ENCODE measurements at places on chromosomes 13 and 19. TPM values are rescaled to one million over a fixed set of nuclear protein-coding genes. Genes with fewer than 3 reads are reported as not detected.

The AP2S1 gene
- total RNA-seq, result 87.3 TPM

The NLRP7 gene
- not detected for total RNA-seq

The TNFSF9 gene
- 0.38 TPM for total RNA-seq

The OR7D2 gene
- 0.16 TPM for total RNA-seq

The PRMT1 gene
- 112 TPM for total RNA-seq

The C1QTNF9B gene
- total RNA-seq, result 2.1 TPM

The C19orf18 gene
- total RNA-seq, result 2.1 TPM

The ZNF667 gene
- total RNA-seq, result 5.6 TPM

The LGALS14 gene
- total RNA-seq, result not detected

The SOHLH2 gene
- not detected for total RNA-seq

The SIGLECL1 gene
- not detected for total RNA-seq

The FUT1 gene
- total RNA-seq, result 1.8 TPM

The CCL25 gene
- total RNA-seq, result not detected

DNA sequence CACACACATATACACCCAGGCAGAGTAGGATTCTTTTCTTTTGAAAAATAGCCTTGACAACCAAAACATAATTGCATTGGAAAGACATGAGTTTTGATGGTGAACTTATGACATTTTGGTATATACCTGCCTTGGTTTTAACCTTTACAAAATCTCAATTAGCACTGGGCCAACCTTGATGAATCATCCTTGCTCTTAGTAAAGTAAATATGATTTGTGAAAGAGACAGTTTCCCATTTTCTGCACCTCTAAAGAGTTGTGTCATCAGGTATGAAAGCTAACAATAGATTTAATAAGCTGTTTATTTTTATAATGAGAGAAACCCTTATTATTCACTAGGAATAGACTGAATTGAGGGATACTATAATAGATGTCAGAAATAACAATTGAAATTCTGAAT, 15.7 kb upstream of the ENOX1 start:
- no peaks in the 10 kb centered on the region for H3K36me3 ChIP-seq
- H3K4me3 ChIP-seq, result no peak overlapping the region
- H3K27me3 ChIP-seq, result no peaks in the 10 kb centered on the region
- no peak overlapping the region for H3K27ac ChIP-seq

DNA sequence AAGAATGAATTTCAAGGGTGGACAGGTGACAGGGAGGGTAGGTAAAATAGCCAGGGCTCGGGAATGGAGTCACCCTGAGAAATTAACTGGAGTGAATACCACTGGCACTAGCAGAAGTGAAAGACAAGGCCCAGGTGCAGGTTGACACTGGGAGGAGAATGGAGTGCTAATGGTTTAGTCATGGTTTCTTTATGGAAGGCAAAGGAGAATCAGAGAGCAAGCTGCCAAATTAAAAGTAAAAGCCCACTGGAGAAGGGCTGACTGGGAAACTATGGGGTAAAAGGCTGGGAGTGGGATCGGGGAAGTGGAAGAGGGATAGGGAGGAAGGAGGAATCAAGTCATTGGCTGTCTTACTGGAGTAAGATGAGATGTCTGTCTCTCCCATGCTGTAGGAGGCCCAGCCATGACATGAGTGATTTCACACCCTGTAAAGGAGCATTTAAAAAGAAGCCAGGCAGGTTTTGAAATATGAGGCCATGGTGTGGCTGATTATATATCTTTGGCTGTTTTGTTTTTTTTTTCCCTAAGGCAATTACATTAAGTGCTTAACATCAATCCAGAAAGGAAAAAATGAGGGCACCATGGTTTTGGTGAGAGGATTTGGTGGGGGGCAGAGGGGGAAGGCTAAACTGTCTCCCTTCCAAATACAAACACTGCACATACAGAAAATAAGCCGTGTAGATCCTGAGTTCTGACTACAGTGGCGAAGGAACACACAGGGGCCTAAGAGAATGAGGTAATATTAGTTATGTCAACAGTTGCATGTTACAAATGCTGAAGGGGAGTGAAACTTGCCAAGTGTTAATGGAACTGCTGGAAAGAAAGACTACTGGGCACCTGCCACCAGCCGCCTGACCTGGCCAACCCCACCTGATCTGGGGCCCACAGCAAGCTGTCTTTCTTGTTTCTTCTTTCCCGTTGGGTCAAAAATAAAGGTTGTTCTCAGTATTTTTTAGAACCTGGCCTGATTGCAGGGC, 183.5 kb upstream of the TSC22D1 start:
- no peaks in the 10 kb centered on the region for H3K27me3 ChIP-seq
- no peaks in the 10 kb centered on the region for H3K36me3 ChIP-seq
- no peak overlapping the region for H3K4me3 ChIP-seq
- peaks cover 37% of the 10 kb centered on the region for H3K4me1 ChIP-seq

DNA sequence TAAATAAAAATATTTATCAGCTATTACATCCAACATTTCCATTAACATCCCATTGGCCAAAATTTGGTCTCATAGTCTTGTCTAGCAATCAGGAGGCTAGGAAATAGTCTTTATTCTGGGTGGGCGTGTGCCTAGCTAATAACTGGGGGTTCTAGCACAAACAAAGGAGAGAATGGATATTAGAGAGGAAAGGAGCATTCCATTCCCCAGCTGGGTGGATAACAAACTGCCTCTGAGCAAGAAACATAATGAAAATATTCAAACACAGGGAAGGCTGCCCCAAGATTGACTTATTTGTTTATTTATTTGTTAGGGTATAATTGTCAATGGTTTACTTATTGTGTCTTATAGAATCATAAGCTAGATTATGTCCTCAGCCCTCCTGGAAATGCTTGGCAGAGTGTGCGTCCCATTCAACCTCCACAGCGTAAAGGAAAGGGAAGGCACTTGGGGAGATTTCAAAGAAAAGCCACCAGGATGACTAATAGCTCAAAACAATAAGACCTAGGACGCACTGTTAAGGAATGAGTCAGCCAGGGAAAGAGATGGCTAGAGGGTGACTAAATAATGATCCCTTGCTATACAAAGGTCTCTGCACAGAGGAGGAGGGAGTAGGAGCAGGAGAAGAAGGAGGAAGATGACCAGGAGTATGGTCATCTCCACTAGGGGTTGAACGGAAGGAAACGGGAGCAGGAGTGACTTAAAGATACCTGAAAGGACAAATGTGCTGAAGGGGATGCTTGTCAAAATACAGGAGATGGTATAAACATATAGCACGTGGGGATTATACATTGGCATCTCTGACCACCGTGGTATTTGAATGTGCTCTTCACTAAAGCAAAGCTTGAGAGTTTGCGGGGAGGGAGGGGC, 23.5 kb upstream of the USP12 start:
- H3K36me3 ChIP-seq, result no peaks in the 10 kb centered on the region
- H3K4me3 ChIP-seq, result no peak overlapping the region
- no peak for DNase-seq
- peaks cover 21% of the 10 kb centered on the region for H3K27me3 ChIP-seq

GRCh38 chr13:79229761-79230160, 176.3 kb downstream of the RBM26 start:
- DNase-seq, result no peak
- H3K27me3 ChIP-seq, result no peaks in the 10 kb centered on the region
- no peaks in the 10 kb centered on the region for H3K36me3 ChIP-seq
- no peak overlapping the region for H3K4me3 ChIP-seq
- no peak overlapping the region for H3K27ac ChIP-seq

- no peak overlapping the region for H3K27ac ChIP-seq
- peaks cover 61% of the 10 kb centered on the region for H3K4me1 ChIP-seq
- no peak for DNase-seq
- no peaks in the 10 kb centered on the region for H3K27me3 ChIP-seq
Measured at GRCh38 chr13:27442071-27442647, 8.2 kb downstream of the MTIF3 start.

- no peak overlapping the region for H3K4me3 ChIP-seq
- peaks cover 56% of the 10 kb centered on the region for H3K27me3 ChIP-seq
- DNase-seq, result no peak
- peaks cover 12% of the 10 kb centered on the region for H3K4me1 ChIP-seq
- H3K27ac ChIP-seq, result no peak overlapping the region
- no peaks in the 10 kb centered on the region for H3K36me3 ChIP-seq
Measured at GRCh38 chr19:42066075-42066754, 3.8 kb downstream of the GRIK5 start.

DNA sequence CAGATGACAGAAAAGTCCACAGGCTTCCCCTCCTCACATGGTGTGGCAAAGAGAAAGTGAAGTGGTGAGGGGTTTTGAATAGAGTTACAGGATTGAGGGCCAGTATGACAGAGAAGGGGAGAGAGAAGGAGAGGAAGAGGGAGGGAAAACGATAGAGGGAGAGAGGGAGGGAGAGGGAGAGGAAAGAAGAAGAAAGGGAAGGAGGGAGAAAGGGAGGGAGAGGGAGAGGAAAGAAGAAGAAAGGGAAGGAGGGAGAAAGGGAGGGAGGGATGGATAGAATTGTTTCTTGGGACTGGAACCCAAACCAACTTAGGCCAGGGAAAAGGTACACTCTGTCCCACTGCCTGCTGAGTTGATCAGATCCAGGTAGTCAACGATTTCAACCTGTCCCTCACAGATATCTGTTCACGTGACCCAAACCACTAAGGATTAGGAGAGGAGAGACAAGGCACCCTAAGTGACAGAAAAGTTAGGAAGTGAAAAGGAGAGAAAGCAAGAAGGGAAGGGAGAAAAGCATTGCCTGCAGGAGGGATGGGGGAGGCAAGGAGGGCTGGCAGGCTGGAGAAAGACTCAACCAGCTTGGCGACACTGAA, 8.1 kb upstream of the IGFL3 start:
- H3K36me3 ChIP-seq, result no peaks in the 10 kb centered on the region
- no peak for DNase-seq
- H3K27me3 ChIP-seq, result no peaks in the 10 kb centered on the region
- H3K27ac ChIP-seq, result peak overlapping the region; percentile 63

GRCh38 chr19:44993526-44993925, 7.7 kb upstream of the RELB start:
- H3K4me1 ChIP-seq, result no peaks in the 10 kb centered on the region
- no peak overlapping the region for H3K27ac ChIP-seq
- peaks cover 52% of the 10 kb centered on the region for H3K36me3 ChIP-seq
- DNase-seq, result no peak

- H3K4me3 ChIP-seq, result no peak overlapping the region
- H3K4me1 ChIP-seq, result no peaks in the 10 kb centered on the region
- H3K27ac ChIP-seq, result no peak overlapping the region
- DNase-seq, result no peak
- peaks cover 91% of the 10 kb centered on the region for H3K27me3 ChIP-seq
Measured at GRCh38 chr19:28422791-28423650, 789.9 kb downstream of the UQCRFS1 start.

DNA sequence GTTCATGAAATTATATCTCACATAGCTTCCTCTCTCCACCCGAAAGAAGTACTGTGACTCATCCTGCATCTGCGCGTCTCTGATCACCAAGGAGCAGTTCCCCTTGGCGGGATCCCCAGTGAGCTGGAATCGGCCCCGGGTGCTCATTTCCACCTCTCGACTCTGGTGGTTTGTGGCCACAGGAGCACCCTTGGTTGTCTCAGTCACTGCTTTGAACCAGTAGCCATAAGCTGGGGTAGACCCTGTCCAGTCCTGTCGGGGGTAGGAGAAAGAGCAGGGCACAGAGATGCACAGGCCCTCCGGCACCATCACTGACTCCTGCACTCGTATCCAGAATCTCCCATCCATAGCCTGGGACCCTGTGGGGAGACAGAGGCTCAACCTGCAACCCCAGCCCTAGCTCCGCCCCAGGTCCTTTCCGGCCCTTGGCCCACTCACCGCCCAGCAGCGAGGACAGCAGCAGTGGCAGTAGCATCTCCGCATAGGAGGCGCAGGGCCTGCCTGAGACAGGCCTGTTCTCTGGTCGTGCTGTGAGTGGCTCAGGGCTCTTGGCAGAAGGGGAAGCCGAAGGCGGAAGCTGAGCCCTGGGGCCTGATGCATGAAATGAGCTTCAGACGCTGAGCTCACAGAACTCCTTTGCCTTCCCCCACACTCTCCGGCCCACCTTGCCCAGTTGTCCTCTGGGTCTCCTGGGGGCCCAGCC, at the start of gene SIGLEC10:
Gene SIGLEC10, minus strand, starts transcription at position 536 of the 703 bp plus-strand sequence. Its CDS starts 61 bp downstream, at position 475.
- H3K36me3 ChIP-seq, result no peaks in the 10 kb centered on the region
- no peak within 1 kb of the TSS for H3K4me3 ChIP-seq
- peaks cover 89% of the 10 kb centered on the region for H3K27me3 ChIP-seq
- H3K27ac ChIP-seq, result no peak within 1 kb of the TSS
- peak; percentile 44 for DNase-seq
- H3K4me1 ChIP-seq, result no peaks in the 10 kb centered on the region

DNA sequence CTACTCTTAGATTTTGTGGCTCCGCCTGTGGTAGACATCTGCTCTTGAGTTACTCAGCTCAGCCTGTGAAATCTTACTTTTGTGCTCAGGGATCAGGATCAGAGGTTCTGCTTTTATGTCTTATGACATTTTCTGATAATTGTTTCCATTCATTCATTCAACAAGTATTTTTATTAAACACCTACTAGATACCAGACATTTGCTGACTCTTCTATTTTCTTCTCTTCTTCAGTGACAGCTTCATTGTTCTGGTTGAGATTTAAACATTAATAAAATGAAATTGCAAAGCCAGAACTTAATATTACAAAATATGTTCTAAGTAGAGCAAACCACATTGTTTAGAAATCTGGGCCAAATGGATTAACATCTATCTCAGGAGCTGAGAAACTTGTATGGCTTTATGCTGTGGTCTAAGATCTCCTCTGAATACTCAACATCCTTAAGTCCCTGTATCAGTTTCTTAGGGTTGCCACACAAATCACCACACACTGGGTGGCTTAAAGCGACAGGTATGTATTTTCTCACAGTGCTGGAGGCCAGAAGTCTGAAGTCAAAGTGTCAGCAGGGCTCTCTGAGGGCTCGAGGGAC, 15.8 kb upstream of the MICU2 start:
- H3K4me1 ChIP-seq, result no peaks in the 10 kb centered on the region
- no peak overlapping the region for H3K27ac ChIP-seq
- no peak for DNase-seq
- H3K36me3 ChIP-seq, result no peaks in the 10 kb centered on the region
- peaks cover 35% of the 10 kb centered on the region for H3K27me3 ChIP-seq
- H3K4me3 ChIP-seq, result no peak overlapping the region

- no peak overlapping the region for H3K27ac ChIP-seq
- H3K4me3 ChIP-seq, result no peak overlapping the region
- H3K4me1 ChIP-seq, result no peaks in the 10 kb centered on the region
Measured at GRCh38 chr19:52935434-52935833, 12.2 kb upstream of the ZNF888 start.

GRCh38 chr19:36686365-36687213, 823 bp upstream of the ZNF567 start:
- DNase-seq, result no peak
- H3K36me3 ChIP-seq, result peaks cover 37% of the 10 kb centered on the region
- peak overlapping the region; percentile 83 for H3K27ac ChIP-seq
- peak overlapping the region; percentile 95 for H3K4me3 ChIP-seq
- peaks cover 26% of the 10 kb centered on the region for H3K4me1 ChIP-seq
- no peaks in the 10 kb centered on the region for H3K27me3 ChIP-seq

DNA sequence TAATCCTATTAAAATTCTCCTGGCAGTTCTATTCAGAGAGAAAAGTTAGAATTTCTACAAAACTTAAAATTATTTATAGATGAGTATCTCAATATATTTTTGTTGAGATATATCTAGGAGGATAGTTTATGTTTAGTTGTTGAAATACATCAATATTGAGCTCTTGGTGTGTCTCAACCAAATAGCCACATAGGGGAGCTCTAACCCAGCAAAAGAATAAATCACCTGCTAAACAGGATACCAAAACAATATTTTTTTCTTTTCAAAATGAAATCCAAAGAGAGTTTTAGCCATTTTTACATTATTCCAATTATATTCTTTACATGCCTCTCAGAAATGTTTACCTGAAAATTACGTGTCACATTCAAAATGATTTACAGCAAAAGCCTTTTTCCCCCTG, 954.7 kb downstream of the SLITRK6 start:
- H3K27me3 ChIP-seq, result no peaks in the 10 kb centered on the region
- H3K4me1 ChIP-seq, result no peaks in the 10 kb centered on the region
- DNase-seq, result no peak
- no peaks in the 10 kb centered on the region for H3K36me3 ChIP-seq
- no peak overlapping the region for H3K4me3 ChIP-seq

GRCh38 chr19:1935484-1936208, 5.3 kb upstream of the CSNK1G2 start:
- no peak for DNase-seq
- H3K27ac ChIP-seq, result no peak overlapping the region
- peaks cover 23% of the 10 kb centered on the region for H3K4me1 ChIP-seq
- H3K36me3 ChIP-seq, result no peaks in the 10 kb centered on the region
- no peak overlapping the region for H3K4me3 ChIP-seq

Data from left ventricle myocardium inferior (tissue), 1 donor.